ENCODE measurements at places on chromosomes 13 and 19. TPM values are rescaled to one million over a fixed set of nuclear protein-coding genes. Genes with fewer than 3 reads are reported as not detected.

The DHDH gene
- 0.68 TPM for polyA plus RNA-seq

The ITGBL1 gene
- polyA plus RNA-seq, result not detected

The RABAC1 gene
- 261 TPM for polyA plus RNA-seq

The TMC4 gene
- 0.49 TPM for polyA plus RNA-seq

The FAM216B gene
- polyA plus RNA-seq, result not detected

The KBTBD7 gene
- polyA plus RNA-seq, result 7.2 TPM

The FGF14 gene
- polyA plus RNA-seq, result 0.09 TPM

The PGLYRP1 gene
- not detected for polyA plus RNA-seq

The GRK1 gene
- polyA plus RNA-seq, result not detected

The KIR3DL2 gene
- 0.94 TPM for polyA plus RNA-seq

The KMT2B gene
- polyA plus RNA-seq, result 1.1 TPM

The CGB5 gene
- not detected for polyA plus RNA-seq

The ERICH6B gene
- not detected for polyA plus RNA-seq

The MYPOP gene
- 0.20 TPM for polyA plus RNA-seq

The ARRDC5 gene
- 2.0 TPM for polyA plus RNA-seq

The PEX11G gene
- 1.5 TPM for polyA plus RNA-seq

The FREM2 gene
- not detected for polyA plus RNA-seq

Data from CD4-positive, CD25-positive, alpha-beta regulatory T cell (primary cell).